Esophagus muscularis mucosa (tissue), 4 donors: ENCODE measurements at places on chromosomes 3 and 15. TPM values are rescaled to one million over a fixed set of nuclear protein-coding genes. Genes with fewer than 3 reads are reported as not detected.

Gene NSMCE3
- 13.3 TPM for total RNA-seq

Gene ITGB5
- 284 TPM for total RNA-seq

Gene OR5K2
- not detected for total RNA-seq

Gene CFAP91
- total RNA-seq = 1.5 TPM

Gene ADAMTSL3
- 23.7 TPM for total RNA-seq

Gene RTP3
- total RNA-seq = not detected
